ENCODE measurements at places on chromosomes 5 and 9. TPM values are rescaled to one million over a fixed set of nuclear protein-coding genes. Genes with fewer than 3 reads are reported as not detected.

GRCh38 chr5:53434541-53434940 is 45.9 kb upstream of the FST start:
- no peak for DNase-seq

GRCh38 chr5:56893251-56893951 is 16.0 kb upstream of the SETD9 start:
- no peak for DNase-seq

GRCh38 chr5:150117945-150118560 is 31.7 kb upstream of the CSF1R start:
- DNase-seq, result no peak

DNA sequence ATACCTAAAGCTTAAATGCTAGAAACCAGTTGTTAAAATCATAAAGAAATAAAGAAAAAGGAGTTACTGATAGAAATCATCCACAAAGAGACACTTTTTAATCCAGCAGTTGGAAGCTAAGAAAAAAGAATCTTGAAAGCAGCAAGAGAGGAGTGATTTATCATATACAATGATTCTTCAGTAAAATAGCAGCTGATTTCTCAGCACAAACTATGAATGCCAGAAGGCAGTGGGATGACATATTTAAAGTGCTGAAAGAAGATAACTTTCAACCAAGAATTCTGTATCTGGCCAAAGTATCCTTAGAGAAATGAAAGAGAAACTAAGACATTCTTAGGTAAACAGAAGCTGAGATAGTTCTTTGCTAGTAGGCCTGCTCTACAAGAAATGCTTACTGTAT is 366.0 kb downstream of the HTR1A start:
- no peak for DNase-seq

DNA sequence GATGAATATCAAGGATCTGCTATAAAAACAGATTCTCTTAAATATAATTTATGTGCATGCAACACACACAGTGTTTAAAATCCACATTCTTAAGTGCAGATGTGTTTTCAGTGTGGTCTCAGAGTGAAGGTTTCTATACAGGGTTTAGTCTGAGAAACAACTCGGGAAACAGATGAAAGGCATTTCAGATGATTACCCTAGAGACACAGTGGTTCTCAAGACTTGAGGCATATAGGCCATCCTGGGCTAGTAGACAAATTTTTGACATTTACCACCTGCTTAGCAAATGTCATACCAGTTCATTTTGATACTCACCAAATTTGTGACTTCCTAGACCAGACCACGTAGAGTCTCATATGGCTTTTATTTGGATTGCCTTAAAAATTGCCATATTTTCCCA is 216.5 kb downstream of the ARL15 start:
- DNase-seq, result no peak

- DNase-seq, result no peak
These were observed 71.6 kb downstream of the CFAP90 start for GRCh38 chr5:7779019-7780005.

DNA sequence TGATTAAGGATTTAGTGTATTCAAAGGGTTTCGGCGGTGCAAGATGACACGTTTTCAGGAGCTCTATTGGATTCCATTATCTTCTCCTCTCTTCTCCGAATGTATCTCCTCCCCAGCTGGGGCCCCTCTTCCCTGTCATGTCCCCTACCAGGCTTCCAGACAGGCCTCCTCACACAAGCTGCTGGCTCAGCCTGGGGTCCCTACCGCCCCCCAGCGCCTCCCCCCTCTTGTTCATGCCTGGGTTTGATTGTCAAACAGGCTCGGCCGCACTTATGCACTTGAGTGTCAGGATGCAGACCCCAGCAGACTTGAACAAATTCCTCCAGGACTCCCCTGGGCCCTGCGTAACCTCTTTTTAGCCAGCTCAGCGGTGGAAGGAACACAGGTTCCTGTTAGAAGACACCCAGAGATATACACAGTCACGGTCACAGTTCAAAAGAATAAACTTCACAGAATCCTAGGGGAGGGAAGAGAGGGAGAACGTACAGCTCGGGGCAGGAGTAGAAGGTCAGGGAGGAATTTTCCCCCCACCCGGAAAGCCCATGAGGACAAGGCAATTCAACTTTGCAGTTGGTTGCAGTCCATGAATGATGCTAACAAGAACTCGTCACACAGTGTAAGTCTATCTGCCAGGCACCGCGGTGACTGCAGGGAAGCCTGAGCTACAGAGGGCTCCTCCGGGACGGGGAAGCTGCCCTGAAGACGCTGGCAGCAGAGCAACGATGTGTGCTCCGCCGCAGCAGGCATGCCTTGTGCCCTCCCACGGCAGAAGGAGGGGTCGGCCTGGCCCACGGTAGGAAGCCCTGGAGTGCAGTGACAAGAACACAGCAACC is 560.0 kb downstream of the BNC2 start:
- peak; percentile 47 for DNase-seq

DNA sequence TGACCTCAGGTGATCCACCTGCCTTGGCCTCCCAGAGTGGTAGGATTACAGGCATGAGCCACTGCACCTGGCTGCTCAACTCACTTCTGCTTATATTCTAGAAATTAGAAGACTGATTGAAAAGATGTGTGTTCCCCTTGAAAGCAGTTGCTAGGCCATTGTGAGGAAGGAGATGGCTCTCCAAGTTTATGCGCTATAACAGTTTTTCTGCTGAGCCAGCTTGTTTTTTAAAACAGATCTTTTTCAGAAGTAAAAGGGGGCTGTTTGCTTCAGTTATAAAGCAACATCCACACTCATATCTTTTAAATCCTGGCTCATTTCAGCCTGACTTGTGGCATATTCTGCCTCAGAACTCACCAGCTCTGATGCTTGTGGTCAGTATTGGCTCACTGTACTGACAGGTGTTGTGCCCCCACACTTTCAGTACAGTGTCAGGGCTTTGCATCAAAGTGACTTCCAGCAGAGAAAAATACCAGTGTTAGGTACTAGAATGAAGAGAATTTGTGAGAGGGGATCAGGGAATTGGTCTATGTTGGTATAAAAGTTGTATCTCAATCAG is 49.4 kb downstream of the NUP214 start:
- no peak for DNase-seq

GRCh38 chr5:96875791-96876291 is 459 bp upstream of the ERAP2 start:
- no peak for DNase-seq

DNA sequence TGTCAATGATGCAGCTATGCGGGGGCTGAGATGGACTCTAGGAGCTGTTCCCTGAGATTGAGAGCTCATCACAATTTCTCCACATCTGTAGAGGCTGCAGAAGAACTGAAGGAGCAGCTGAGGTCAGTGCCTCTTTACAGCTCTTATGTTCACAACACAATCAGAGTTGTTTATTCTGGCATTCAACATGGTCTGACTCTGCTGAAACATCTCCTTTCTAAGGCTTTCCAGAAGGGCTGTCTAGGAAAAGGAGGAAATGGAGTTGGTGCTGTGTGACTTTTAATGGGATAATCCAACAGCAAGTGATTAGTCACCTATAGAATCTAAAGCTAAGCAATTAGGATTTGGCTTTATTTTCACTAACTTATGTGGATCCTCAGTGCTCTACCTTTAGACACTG is 6.0 kb downstream of the POU5F2 start:
- no peak for DNase-seq

- DNase-seq, result no peak
These were observed 57.3 kb upstream of the WWC1 start for GRCh38 chr5:168234133-168234532.

GPR150 gene
- not detected for polyA plus RNA-seq

GRCh38 chr9:113966394-113966793 is 90.3 kb downstream of the ZNF618 start:
- DNase-seq, result no peak

DNA sequence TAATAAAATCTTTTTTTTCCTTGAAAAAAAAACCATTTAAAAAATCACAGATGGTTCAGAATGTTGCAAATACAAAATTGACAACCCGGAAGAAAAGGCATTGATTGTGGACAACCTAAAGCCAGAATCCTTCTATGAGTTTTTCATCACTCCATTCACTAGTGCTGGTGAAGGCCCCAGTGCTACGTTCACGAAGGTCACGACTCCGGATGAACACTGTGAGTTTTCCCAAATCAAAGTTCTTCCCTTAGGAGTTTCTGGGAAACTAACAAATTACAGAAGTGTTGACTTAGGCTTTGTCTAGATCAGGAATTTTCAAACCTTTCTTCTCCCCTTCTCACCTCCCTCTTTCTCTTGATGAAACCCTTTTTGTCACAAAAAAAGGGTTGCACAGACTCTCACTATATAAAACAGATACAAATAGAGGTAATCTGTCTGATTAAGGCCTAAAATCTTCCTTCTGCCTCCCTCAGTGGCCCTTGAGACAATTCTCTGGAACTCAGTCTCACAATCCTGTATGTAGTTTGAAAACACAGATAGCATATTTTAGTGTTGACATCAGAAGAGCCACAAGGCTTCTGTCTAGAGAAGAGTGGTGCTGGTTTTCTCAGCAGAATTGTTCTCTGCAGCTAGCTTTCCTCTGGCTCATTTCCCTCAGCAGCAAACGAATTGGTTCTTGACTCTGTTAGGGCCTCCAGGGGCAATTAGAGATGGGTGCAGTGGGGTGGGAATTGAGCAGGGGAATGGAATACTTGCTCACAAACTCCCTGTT is 79.5 kb downstream of the OSMR start:
- no peak for DNase-seq

GRCh38 chr5:148343046-148343407 is 7.7 kb downstream of the SPINK9 start:
- no peak for DNase-seq

GRCh38 chr5:95934207-95934804 is 27.3 kb downstream of the ELL2 start:
- no peak for DNase-seq

DNA sequence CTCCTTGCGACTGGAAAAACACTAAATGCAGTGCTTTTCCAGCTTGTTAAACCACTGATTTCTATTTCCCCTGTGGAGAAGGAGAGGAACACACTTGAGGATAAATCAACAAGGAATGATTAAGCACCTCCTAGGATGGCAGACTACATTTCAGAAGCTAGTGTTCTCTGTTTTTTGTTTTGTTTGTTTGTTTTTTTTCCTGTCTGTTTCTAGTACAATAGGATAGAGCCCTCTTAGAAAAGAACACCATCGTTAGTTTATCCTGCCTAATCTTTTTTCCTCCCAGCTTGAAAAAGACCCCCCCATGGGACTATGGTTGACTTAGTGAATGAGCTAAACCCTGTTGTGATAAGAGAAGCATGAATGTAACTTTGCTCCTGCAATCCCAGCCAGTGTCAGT is 3.9 kb upstream of the TAL2 start:
- no peak for DNase-seq

- DNase-seq, result no peak
These were observed 22.4 kb upstream of the SLC6A3 start for GRCh38 chr5:1467341-1468246.

DNA sequence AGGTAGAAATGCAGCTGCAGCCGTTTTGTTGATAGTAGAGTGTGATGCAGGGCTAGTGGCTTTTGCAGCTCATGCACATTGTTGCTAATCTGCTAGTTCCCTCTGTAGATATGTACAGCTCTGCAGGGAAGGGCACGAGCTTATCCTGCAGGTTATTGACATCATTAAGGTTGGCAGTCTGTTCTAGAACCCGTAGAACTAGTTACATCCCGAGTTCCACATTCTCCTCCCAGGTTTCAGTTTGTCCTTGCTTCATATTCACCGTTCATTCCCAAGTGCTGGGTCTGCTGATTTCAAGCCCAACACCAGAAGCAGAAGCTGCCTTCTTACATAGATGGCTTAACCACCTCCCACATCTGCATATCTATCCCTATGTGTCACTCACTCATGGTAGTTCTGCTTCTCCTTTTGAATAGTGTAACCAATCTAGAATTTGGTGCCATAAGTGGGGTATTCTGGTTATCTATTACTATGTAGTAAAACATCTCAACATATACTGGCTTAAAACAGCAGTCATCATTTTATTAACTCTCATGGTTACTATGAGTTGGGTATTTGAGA is 38.1 kb downstream of the CRHBP start:
- DNase-seq, result no peak

GRCh38 chr9:119343059-119343990 is 25.9 kb downstream of the BRINP1 start:
- peak; percentile 48 for DNase-seq

CARTPT gene
- not detected for polyA plus RNA-seq

DNA sequence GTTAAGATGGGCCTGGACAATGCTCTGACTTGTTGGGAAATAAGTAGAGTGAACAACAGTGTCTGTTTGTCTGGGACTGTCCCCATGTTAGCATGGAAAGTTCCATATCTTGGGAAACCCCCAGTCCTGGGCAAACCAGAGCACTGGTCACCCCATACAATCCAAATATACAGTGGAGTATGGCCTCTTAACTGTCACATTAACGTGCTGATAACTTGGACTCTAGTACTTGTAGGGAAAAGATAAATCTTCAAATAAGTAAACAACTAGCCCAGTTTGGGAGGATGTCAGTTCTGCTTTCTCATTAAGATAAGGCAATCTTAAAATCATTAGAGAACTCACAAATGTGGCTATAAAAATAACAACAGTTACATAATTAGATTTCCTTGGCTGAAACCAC is 47.6 kb upstream of the JAK2 start:
- DNase-seq, result no peak

GRCh38 chr5:75016896-75017295 is 35.5 kb downstream of the GCNT4 start:
- DNase-seq, result no peak

DNA sequence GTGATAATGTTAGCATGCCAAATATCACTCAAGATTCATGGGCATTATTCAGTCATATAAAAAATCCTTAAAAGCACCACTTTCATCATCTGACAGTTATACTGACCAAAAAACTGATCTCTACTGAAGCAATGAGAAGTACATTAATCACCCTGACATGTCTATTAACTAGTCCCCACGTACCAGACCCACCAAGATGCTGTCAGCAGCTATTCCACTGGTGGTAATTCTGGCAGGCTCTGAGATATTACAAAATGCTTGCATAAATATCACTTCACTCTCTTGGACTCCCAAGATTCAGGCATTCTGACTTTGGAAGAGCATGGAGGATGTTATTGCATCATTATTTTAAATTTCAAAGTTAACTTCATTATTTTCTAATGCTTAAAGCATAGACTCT is 717.0 kb downstream of the DNAH5 start:
- no peak for DNase-seq

DNA sequence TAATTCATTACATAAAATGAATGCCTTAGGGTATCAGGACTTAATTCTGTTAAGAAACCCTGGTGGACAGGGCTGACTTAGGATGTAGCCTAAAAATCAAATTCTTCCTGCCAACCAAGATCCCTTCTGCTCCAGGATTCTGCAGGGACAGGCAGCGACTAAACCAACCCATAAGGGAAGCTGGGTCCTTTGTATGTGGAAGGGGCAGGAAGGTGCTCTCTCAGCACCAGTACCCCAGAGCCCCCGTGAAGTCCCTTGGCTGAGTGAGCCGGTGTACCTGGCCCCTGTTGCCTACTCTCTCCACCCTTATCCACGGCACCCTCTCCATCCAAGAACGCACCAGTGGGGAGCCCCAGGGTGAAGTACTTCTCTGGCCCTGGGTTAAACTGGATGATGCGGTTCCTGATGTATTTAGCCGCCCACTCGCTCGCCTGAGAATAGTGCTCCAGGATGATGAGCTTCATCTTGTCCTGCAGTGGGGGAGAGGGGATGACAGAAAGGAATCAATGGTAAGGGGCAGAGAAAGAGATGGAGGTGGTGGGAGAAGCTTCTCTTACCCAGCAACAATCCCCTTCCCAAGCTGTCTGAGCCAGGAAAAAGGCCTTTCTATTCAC is 1.1 kb downstream of the GNPDA1 start:
- no peak for DNase-seq

- no peak for DNase-seq
These were observed 7.9 kb downstream of the WWC1 start for GRCh38 chr5:168299372-168299771.

All from left renal pelvis (tissue), 4 donors.